ENCODE measurements at places on chromosomes 13 and 19. TPM values are rescaled to one million over a fixed set of nuclear protein-coding genes. Genes with fewer than 3 reads are reported as not detected.
A peak's percentile ranks its signal among the peaks of the same experiment; 100 is the strongest.

CEACAM7 gene
- total RNA-seq, result not detected

SHISA7 gene
- 4.5 TPM for total RNA-seq

DIAPH3 gene
- 5.3 TPM for total RNA-seq

ARHGAP33 gene
- total RNA-seq, result 52.6 TPM

NMRK2 gene
- total RNA-seq, result not detected

- DNase-seq, result no peak
These were observed 174.6 kb upstream of the LSM14A start for GRCh38 chr19:33997690-33998089.

DNA sequence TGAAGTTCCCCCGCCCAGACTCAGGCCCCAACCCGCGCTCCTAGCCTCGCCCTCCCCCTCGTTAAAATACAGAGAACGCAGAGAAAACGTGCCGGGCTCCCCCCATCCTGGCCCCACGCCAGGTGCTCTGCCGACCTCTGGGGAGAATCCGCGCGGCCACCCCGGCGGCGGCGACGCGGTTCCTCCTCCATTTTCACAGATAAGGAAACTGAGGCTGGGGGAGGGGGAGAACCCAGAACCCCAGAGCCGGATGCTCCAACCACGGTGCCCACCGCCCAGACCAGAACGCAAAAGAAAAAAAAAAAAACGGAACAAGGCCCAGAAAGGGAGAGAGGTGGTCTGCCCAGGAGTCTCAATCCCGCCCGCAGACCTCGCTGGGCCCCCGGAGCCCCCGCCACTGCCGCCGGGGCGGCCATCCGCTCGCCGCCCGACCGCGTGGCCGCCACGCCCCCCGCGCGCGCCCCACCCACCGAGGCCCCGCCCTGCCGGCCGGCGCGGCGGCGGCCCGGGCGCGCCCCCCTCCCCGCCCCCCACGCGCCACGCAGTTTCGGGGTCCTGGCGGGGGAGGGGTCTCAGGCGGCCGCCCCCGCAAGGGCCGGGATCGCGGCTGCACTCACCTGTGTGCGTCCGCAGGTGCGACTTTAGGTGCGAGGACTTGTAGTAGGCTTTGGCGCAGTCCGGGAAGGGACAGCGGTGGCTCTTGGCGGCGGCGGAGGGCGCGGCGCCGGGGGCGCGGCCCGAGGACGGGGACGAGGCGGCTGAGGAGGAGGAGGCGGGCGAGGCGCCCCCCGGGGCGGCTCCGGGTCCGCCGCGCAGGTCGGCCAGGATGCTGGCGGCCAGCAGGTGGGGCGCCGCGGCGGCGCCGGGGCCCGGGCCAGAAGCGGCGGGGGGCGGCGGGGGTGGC lies 703 bp downstream of the KLF16 start:
- no peak for DNase-seq

- no peak for DNase-seq
These were observed 6.8 kb downstream of the DCUN1D2 start for GRCh38 chr13:113483504-113484293.

- peak; percentile 71 for DNase-seq
These were observed 1.1 kb downstream of the TNNI3 start for GRCh38 chr19:55156202-55157063.

- DNase-seq, result no peak
These were observed 13.5 kb upstream of the ZNF563 start for GRCh38 chr19:12346896-12347295.

GRCh38 chr19:44818466-44819031 lies 9.6 kb downstream of the BCAM start:
- DNase-seq, result no peak

GRCh38 chr13:48094404-48094780 lies 512 bp downstream of the MED4 start:
- no peak for DNase-seq

- no peak for DNase-seq
These were observed 483.3 kb upstream of the SPRY2 start for GRCh38 chr13:80824229-80824628.

- DNase-seq, result no peak
These were observed 23.9 kb upstream of the PSG4 start for GRCh38 chr19:43229315-43229714.

DNA sequence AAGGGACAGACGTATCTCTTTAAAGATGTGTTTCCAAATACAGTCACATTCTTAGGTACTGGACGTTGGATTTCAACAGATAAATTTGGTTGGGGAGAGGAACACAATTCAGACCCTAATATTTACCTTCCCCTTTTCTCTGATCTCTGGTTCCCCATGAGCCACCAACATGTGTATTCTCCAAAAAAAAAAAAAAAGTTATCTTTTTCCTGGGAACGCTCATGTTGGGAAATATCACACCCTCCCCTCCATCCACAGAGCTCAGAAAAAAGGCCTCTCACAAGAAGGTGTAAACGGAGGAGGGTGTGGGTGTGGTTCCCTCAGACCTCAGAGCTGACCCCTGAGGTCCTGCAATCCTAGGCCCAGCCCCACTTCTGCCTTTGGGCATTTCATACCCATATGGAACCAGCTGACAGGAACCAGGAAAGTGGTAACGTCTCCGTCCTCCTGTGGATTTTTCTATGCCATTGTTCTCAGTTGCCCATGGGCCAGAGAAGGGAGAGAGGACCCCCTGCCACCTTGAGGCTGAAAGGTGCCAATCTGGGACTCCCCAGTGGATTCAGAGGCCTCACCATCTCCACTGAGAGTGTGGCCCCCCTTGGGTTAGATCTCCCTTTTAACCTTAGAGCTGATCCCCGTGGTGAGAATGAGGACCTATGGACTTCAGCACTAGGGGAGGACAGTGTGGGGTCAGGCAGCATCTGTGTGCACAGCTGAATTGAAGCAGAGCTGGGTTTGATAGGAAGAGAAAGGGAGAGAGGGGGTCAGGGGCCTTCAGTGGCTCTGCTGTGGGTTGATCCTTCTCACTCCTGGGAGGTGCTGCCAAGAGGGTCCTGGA lies 8.4 kb upstream of the SIGLEC12 start:
- DNase-seq, result no peak

- no peak for DNase-seq
These were observed 120.1 kb downstream of the ZNF486 start for GRCh38 chr19:20287070-20287469.

GRCh38 chr13:55091172-55091571 lies 2049.5 kb upstream of the PRR20A start:
- DNase-seq, result no peak

GRCh38 chr19:38993271-38993670 lies 17.7 kb upstream of the FBXO17 start:
- DNase-seq, result no peak

DNA sequence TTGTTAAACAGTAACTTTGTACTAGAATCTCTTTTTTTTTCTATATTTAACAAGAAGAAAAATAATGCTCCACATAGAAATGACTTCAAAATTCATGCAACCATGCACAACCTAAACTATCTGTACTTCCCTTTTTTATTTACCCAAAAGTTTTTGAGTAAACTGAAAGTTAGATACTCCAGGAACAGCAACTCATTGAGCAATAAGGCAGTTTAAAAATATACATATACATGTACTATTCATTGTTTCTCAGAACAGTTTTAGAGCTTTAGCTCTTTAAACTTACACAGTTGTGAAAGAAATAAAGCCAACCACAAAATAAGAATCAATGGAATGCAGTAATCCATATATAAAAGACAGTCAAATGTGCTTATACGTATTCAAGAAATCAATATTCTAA lies 39.2 kb downstream of the MTMR6 start:
- DNase-seq, result no peak

- DNase-seq, result no peak
These were observed 13.0 kb downstream of the TRIP10 start for GRCh38 chr19:6752256-6753177.

DNA sequence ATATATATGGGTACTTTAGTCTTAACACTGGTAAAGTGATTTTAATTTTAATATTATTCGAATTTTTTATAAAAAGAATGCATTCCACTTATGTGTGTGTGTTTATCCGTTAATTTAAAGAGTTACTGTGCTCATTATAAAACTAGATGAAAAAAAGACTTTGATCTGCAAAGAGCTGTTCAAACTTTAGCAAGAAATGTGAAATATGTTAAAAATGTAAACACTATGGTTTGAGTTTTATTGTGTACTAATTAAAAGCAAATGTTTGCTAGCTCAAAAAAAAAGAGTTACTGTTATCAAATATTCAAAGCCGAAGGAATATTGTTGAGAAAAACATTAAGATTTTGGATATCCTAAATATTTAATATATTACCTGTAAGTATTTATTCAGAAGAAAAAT lies 34.5 kb downstream of the UFM1 start:
- no peak for DNase-seq

DNA sequence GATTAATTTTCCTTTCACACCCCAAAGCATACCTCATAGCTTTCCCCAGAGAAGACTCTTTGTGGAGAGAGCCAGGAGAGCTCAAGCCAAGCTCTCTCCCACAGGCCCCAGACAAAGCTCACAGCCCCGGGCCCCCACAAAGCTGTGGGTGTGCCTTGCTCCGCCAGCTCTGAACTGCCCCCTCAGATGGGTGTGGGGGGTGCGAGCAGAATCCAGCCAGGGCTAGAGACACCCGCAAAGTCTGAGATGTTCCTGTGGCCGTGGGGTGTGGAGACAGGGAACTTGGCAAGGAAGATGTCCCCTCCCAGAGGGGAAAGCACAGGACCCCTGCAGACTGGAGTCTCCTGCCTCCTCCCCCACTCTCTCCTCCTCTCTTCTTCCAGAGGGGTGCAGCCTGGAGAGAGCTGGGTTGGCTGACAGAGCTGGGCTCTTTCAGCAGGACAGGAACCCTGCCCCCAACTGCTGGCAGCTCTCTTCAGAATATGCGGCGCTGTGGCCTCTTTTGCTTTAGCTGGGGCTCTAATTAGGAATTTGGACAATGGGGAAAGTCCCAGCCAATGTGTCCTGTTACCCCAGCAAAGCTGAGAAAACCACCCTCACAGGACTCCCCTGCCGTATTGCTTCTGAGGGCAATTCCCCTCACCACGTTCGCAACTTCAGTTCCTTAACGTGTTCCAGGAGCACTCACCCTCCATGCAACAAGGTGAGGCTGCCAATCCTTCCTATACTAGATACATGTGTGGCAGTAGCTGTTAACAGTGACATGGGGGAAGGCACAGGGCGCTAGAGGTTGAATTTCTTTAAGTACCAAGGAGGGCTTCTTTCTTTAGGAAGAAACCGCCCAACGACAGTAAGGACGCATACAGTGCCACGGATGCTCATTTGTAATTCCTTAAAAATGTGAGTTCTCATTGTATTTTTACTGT lies 170.0 kb downstream of the COL4A1 start:
- DNase-seq, result no peak

DNA sequence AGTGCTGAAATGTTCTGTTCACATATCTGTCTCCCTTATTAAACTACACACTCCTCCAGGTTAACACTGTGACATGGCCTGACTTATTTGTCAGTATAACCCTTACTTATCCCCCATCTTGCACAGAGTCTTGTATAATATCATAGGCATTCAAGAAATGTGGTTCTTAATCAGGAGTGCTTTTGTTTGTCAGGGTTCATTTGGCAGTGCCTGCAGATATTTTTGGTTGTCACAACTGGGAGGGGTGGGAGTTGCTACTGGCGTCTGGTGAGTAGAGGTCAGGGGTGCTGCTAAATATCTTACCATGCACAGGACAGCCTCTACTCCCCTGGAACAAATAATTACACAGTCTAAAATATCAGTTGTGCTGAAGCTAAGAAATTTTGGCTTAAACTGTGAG lies 20.4 kb upstream of the OBI1 start:
- DNase-seq, result no peak

- no peak for DNase-seq
These were observed 4.2 kb upstream of the ISYNA1 start for GRCh38 chr19:18441804-18442788.

GRCh38 chr13:25335856-25336255 lies 34.4 kb downstream of the NUP58 start:
- no peak for DNase-seq

DNA sequence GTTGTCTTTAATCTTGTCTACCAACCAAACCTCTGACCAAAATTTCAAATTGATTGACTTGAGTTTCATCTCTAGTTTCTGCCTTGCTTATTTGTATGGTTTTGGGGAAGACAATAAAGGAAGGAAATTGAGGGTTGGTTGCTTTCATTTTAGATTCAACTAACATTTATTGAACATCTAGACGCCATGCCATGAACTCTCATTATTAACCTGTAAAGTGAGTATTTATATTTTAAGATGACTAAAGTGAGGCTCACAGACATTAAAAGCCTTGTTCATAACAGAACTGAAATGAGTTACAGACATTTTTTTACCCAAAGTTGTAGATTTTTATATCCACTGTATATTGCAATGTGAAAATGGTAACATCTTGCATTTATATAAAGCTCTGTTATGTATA lies 239.3 kb downstream of the LMO7 start:
- no peak for DNase-seq

GRCh38 chr13:92967923-92968322 lies 258.7 kb upstream of the GPC6 start:
- no peak for DNase-seq

DNA sequence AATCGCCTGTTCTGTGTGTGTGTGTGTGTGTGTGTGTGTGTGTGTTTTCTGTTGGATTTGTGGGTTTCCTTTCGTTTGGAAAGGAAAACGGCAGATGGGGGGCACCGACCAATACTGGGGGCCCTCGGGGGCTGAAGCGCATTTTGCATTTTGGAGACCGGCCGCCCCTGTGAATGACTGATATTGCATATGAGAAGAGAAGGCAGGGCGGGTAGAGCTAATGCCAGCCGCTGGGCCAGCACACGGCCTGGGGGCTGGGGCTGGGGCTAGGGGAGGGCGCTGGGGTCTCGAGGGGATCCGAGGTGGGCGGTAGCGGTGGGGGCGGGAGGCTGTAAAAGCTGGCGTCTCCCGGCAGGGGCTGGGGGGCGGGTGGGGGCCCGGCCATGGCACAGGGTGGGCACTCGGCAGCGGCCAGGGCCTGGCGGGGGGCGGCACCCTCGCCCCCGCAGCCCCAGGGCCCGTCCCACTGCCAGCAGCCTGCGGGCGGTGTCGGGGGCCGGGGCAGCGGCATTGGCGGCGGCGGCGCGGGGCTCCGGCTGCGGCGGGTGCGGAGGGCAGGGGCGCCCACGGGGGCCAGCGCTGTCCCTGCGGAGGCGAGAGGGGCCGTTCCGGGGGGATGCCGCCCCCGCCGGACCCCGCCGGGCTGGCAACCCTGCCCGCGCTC lies 11.2 kb downstream of the ANO8 start:
- no peak for DNase-seq

All from frontal cortex (tissue), 4 donors.